ENCODE measurements at places on chromosomes 1 and 21.

GRCh38 chr1:198909973-198910372 is 271.1 kb downstream of the PTPRC start:
- DNase-seq: no peak

DNA sequence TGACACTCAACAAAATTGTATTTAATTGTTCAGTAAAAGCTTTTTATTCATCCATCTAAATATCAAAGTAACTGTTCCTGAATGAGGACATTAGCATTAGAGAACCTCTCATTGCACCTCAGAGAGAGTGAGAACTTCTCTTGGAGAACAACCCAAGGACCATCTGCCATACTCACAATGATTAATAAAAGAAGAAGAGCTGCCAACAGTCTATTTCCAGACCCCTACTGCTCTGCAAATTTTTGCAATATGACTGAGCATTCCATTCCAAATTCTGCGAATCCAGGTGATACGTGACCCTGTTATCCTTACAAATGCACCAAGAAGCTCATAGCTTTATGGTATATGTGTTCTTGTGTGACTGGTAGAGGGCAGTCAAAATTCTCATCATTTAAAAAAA is 422.5 kb downstream of the NEGR1 start:
- no peak for DNase-seq

GRCh38 chr1:231040800-231041718 is 1.0 kb upstream of the FAM89A start:
- DNase-seq: no peak

- DNase-seq: no peak
Measured at GRCh38 chr1:184648856-184649201, 105.8 kb downstream of the EDEM3 start.

- DNase-seq: no peak
Measured at GRCh38 chr1:26912147-26912490, 1.7 kb downstream of the NR0B2 start.

GRCh38 chr1:41775956-41776585 is 142.7 kb downstream of the HIVEP3 start:
- no peak for DNase-seq

- no peak for DNase-seq
Measured at GRCh38 chr1:186326009-186326408, 49.0 kb downstream of the TPR start.

DNA sequence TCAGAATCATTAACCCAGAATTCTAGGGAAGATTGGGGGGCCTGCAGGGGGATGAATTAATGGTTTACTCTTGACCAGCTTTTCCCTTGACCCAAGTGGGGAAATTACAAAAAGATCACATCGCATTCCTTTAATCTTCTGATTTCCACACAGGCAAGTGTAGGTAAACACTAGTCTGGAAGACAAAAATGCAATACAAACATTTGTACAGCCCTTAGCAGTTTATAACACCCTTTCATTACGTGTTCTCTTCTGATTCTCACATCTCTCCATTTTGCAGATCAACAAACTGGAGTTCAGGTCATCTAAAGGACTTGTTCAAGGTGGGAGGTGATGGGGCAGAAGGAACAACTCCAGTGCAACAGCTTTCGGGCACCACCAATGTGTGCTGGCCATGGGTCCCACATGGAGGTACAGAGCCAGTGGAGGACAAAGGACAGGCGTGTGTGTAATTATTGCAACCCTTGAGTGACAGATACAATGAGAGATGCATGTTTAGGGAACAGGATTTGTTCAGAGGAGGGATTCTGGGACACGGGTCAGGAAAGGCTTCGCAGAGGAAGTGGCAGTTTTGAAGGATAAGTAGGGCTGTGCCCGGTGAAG is 20.4 kb downstream of the ATF3 start:
- no peak for DNase-seq

DNA sequence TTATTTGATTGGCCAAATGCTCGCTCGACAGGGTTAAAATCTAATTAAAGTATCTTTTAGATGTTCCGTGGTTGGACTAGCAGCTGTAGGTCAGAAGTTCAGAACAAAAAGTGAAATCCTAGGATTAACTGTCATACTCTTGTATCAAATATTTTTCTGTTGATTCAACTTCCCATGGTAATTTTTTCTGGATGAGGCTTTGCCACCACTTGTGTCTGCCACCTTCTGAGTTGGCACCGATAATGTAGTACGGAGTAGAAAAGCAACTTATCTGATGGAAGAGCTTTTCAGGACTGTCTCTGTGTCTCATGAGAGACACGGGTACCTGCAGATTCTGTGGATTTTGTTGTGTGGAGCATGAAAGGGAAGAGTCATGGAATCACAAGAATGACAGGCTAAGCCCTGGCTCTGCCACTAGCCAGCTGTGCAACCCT is 44.6 kb upstream of the CNN3 start:
- no peak for DNase-seq

Data from NCI-H2081 treated with DMSO at 0.1 percent for 48 hours (cell line).